Fibroblast of skin of left biceps (primary cell): ENCODE measurements at places on chromosomes 16 and 17.

GRCh38 chr16:67016143-67016542, 12.8 kb upstream of the CBFB start:
- no peak for DNase-seq

DNA sequence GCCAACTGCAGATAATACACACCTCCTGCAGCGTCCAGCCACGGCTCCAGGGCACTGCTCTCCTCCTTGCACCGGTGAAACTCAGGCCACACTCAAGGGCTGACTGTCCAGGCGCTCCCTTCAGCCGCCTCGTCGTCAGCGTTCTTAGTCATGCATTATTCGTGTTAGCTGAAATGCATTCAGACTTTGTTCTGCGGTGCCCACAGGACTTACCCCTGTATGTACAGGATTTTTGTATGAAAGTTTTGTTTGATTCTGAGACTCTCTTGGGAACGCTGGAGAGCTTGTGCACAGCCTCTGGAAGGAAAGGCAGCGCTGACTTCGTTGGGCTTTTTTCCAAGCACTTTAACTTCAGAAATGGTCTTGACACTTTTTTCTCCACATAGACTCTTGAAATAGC, 22.1 kb downstream of the CIBAR2 start:
- DNase-seq: no peak

GRCh38 chr16:76464955-76465620, 187.9 kb downstream of the CNTNAP4 start:
- DNase-seq: no peak

- no peak for DNase-seq
Observed at GRCh38 chr16:58119509-58119845, 9.7 kb downstream of the CFAP20 start.

DNA sequence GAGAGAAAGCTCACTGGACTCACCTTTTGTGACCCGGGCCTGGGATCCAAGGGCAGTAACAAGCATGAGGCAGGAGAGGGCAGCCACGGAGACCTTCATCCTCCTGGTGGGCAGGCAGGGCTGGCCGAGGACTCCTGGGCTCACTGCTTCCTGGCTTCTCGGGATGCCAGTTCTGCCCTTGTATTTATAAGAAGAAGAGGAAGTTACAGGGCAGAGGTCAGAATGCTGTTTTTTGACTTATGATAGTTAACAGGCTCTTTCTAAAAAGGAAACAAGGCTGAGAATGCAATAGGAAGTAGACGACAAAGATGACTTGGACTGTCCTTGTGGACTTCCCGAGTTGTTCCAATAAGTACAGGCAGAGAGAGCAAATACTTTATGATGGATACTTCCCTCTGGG, at the start of gene CCL23:
Gene CCL23, minus strand, starts transcription at position 174 of the 400 bp plus-strand sequence. Its CDS starts 75 bp downstream, at position 99.
- DNase-seq: no peak

- no peak for DNase-seq
Observed at GRCh38 chr17:76519048-76519966, 18.1 kb upstream of the RHBDF2 start.

DNA sequence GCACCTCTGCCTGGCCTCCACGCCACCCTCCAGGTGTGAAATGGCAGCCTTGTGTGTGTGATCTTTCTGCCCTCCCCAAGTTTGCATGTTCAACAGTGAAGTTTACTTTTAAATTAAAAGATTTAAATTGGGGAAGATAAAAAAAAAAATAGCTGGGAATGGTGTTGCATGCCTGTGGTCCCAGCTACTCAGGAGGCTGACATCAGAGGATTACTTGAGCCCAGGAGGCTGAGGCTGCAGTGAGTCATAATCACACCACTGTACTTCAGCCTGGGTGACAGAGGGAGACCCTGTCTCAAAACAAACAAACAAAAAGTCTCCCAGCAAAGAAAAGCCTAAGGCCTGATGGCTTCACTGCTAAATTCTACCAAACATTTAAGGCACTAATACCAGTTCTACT, 35.4 kb upstream of the RNF43 start:
- no peak for DNase-seq

DNA sequence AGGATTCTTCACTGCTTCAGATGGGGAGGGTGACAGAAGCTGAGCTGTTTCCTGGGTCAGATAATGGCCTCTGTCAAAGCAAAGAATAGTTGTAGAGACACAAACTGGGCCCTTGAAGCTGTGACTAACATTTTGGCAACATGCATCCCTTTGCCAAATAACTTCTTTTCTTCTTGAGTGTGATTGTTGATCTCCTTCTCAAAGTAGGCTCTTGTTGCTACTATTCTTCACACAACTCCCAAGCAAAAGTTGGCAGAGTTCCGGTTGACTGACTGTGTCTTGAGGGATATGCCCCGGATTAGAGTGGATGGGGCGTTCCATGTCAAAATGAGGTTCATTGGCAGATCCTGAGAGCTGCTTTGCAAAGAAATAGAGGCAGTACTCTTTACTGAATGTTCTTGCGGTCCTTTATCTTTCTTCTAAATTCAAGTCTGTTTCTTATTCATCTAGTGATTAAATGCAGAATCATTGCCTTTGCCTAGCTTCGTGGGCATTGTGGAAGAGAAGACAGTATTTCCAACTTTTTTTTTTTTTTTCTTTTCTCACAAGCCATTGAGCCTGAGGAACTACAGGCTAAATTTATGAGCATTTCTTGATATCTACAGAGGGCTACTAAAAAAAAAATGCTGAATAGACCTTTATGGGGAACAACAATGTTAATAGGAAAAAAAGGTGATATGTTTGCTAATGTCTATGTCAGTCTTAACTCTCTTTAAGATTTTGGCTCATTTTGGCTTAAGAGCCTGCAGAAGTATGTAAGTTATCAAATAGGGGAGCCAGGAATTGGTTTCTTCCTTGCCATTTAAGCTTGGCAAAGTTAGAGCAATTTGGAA, 5.8 kb downstream of the WIPF2 start:
- no peak for DNase-seq

DNA sequence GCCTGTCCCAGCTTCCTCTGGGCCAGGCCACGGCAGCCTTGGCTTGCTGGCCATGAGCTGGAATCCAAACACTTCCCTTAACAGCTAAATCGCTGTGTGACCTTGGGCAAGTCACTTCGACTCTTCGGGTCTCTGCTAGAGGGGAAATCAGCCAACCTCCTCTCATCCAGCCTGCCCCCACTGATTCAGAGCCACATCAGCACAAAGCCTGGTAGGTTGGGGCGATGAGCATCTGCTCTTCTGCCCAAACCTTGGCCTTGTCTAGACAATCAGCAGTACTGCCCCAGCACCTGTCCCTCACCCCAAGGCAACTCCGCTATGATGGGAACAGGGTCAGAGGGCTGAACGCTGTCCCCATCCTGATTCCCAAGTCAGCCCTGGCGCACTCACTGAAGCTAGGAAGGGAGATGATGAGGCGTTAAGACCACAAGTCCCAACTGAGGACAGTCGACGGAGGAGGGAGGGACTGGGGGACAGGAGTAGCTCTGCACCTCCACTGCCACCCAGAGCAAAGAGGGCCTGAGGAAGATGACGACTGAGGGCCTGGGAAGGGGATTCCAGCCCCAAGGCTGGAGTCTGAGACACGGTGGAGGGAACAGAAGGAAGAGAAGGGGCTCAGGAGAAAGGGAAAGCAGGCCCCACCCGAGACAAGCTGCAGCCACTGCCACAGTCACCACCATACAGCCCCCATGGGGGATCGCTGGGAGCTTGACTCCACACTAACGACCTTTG, 1.3 kb downstream of the CLUH start:
- no peak for DNase-seq

DNA sequence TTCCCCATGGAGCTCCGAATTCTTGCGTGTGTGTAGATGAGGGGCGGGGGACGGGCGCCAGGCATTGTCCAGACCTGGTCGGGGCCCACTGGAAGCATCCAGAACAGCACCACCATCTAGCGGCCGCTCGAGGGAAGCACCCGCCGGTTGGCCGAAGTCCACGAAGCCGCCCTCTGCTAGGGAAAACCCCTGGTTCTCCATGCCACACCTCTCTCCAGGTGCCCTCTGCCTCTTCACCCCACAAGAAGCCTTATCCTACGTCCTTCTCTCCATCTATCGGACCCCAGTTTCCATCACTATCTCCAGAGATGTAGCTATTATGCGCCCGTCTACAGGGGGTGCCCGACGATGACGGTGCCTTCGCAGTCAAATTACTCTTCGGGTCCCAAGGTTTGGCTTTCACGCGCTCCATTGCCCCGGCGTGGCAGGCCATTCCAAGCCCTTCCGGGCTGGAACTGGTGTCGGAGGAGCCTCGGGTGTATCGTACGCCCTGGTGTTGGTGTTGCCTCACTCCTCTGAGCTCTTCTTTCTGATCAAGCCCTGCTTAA, 617 bp upstream of the SENP3 start:
- peak; percentile 34 for DNase-seq

GRCh38 chr17:32701871-32702270, 175.1 kb downstream of the MYO1D start:
- no peak for DNase-seq

GRCh38 chr16:24721830-24722238, 7.6 kb upstream of the TNRC6A start:
- DNase-seq: no peak

- DNase-seq: no peak
Observed at GRCh38 chr16:12902511-12903372, 1.3 kb downstream of the SHISA9 start.

- DNase-seq: no peak
Observed at GRCh38 chr17:61806081-61806828, 57.1 kb downstream of the BRIP1 start.

DNA sequence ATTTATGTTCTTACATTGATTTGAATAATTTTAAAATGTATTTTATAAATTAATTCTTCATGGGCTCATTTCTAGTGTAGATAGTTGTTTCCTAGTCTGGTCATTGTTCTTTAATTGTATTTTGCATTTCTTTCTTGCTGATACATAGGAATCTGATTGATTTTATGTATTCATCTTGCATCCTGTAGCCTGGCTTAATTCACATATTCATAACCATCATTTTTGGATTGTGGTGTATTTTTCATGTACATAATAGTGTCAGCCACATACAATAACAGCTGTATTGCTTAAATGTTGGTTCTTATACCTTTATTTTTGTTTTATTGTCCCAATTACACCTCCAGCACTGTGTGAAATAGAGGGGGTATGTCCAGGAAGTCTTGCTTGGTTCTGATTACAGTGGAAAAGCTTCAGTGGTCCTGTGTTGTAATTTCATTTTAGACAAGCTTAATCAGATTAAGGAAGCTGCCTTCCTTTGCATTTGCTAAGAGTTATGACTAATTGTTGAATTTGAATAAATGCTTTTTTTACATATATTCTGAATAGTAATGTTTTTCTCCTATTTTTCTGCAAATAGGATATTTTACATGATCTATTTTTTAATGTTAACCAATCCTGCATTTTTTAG, 103.7 kb downstream of the USP22 start:
- no peak for DNase-seq

DNA sequence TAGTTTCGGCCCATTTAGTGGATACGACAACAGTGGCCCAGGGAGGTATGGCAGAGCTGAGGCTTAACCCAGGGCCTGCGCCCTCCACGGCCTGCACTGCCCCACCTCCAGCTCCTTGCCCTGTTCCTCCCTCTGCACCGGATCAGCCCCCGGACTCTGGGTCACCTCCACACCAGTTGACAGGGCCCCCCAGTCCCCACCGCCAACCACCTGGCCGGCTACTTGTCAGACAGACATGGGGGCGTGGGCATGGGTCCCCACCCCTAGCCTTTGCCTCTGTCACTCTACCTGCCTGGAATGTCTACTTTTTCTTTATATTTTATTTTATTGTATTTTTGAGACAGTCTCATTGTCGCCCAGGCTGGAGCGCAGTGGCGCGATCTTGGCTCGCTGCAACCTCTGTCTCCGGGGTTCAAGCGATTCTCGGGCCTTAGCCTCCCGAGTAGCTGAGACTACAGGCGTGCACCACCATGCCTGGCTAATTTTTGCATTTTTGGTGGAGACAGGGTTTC, 3.0 kb upstream of the ACTG1 start:
- no peak for DNase-seq

DNA sequence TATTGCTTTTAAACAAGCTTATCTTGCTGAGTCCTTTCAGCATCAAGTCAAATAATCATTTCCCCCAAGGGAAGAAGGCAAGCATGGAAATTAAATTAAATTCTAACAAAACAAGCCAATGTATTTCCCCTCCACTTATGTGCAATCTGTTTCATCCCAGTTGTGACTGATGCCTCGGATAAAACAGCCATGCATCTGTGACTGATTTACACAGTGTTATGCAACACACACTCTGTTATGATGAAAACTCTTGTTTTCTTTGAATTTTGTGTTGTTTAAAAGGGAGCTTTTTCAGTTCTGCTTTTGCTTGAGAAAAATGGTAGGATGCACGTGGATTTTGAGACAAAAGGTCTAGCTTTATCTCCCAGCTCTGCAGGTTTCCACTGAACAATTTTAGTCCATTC, 32.6 kb downstream of the TMEM100 start:
- DNase-seq: no peak

DNA sequence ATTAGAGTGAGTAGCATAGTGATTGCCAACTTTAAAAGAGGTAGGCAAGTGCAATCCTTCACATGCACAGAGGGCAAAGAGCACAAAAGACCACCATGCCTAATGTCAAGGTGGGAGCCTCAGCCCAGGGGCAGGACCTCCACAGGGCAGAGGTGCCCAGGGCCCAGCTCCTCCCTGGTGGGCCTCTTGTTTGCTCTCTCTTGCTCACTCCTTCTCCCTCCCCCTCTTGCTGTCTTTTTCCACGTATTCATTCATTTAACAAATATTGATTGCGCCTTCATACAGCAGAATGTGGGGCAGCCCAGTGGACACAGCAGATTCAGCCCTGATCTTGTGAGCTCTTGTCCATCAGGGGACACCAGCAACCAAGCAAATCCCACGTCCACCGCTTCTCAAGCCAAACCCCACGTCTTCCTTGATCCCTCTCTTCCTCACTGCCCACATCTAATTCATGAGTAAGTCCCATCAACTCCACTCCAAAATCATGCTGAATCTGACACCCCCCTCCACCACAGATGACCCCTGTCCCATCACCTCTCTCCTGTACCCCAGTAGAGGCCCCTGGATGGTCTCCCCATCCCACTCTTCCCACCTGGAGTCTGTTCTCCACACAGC, 44.1 kb upstream of the RPL38 start:
- DNase-seq: no peak

DNA sequence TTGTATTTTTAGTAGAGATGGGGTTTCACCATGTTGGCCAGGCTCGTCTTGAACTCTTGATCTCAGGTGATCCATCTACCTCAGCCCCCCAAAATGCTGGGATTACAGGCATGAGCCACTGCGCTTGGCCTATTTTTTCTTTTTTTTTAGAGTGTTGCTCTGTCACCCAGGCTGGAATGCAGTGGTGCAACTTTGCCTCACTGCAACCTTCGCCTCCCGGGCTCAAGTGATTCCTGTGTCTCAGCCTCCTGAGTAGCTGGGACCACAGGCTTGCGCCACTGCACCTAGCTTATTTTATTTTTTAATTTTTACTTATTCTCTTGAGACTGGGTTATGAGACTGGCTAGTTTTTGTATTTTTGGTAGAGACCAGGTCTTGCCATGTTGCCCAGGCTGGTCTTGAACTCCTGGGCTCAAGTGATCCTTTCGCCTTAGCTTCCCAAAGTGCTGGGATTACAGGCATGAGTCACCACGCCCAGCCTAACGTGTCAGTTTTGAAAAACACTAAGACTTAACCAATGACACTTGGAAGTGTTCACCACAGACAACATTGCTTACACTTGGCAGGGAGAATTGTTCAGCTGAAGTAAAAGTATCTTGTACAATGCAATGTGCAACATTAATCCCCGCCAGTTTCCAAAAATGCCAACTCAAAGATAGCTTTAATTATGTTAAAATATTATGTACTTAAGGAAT, 26.9 kb downstream of the ATAD5 start:
- no peak for DNase-seq

- peak; percentile 99 for DNase-seq
Observed at GRCh38 chr17:7572588-7573323, 6.7 kb upstream of the CD68 start.

GRCh38 chr16:49437344-49437743, 63.7 kb downstream of the C16orf78 start:
- no peak for DNase-seq
